ENCODE measurements at places on chromosomes 6 and 20.

- DNase-seq = no peak
These were observed 90.5 kb upstream of the TBX18 start for GRCh38 chr6:84854811-84855400.

DNA sequence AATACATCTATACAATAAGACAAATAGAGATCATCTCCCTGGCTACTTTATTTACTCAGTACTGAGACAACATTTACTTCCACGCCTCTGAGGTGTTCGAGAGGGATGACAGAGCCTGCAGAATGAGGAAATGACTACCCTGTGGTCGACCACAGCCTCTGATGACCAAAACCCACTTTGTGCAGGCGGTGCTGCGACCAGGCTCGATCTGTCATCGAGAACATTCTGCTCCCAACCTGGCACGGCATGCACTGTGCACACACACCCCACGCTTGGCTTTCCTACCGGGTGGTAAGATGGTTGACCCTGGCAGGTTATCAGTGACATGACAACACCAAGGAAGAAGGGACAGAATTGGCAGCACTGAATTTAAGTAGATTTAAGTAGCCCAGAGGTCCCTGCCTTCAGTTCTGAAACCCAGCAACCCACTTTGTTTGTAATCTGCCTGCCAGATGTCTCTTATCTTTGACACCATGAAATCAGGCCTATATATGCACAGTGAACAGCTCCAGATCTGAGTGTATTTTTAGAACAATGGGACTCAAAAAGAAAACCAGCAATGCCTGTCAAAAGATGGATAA is 42.6 kb downstream of the TTI1 start:
- peak; percentile 75 for DNase-seq

GRCh38 chr20:57834306-57835073 is 124.7 kb upstream of the PMEPA1 start:
- no peak for DNase-seq

DNA sequence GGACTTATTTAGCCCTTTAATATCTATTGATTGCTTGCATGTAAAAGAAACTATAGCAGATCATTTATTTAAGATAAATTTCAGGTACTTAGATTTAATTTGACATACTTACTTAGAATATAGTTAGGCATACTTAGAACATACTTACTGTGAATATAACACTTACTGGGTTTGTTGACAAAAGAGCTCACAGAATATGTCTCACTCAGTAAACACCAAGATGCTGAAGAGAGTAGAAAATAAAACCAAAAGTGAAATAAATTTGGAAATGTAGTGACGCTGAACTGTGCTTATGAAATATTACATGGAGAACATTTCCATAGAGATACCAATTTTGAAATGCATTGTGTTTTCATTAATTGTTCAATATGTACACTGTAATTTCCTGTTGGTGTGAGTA is 615.4 kb upstream of the MAN1A1 start:
- no peak for DNase-seq

GRCh38 chr20:46965477-46965876 is 70.8 kb downstream of the EYA2 start:
- DNase-seq = no peak

- DNase-seq = no peak
These were observed 27.6 kb downstream of the NCOA5 start for GRCh38 chr20:46062151-46062550.

- no peak for DNase-seq
These were observed 63.4 kb upstream of the PMEPA1 start for GRCh38 chr20:57773059-57773815.

DNA sequence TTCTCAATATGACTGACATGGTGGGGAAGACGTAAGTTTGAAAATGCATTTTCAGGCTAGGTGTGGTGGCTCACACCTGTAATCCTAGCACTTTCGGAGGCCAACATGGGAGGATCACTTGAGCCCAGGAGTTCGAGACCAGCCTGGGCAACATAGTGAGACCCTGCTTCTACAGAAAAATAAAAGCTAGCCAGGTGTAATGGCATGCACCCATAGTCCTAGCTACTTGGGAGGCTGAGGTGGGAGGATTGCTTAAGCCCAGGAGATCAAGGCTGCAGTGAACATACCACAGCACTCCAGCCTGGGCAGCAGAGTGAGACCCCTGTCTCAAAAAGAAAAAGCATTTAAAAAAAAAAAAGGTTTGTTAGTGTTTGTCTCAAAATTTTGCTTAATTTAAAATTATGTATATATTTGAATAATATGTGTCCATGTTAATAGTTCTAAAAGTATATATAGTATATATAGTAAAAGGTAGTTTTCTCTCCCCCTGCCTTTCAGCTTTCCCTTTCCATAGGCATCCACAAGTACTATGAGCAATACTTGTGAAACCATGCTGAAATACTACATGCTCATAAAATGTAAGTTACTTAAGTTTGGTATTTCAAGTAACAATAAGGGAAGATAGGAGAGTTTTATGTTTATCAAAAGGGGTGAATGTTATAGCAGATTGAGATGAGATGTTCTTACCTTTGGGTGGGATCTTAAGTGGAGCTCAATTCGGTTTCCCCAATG is 15.1 kb downstream of the PTPRA start:
- DNase-seq = no peak

GRCh38 chr6:149228311-149228955 is 89.1 kb upstream of the TAB2 start:
- no peak for DNase-seq

DNA sequence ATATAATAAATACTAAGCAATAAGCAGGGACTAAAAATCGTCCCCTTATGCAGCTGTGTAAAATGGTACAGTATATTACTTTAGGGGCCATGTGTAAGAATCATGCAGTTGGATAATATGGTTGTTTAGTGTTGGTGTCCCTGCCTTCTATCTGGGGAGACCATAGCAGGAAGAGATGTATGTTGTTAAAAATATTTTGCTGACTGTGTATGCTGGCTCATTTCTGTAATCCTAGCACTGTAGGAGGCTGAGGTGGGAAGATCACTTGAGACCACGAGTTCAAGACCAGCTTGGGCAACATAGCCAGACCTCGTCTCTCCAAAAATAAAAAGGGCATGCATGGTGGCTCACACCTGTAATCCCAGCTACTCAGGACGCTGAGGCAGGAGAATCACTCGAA is 5.6 kb downstream of the PANK2 start:
- DNase-seq = no peak

DNA sequence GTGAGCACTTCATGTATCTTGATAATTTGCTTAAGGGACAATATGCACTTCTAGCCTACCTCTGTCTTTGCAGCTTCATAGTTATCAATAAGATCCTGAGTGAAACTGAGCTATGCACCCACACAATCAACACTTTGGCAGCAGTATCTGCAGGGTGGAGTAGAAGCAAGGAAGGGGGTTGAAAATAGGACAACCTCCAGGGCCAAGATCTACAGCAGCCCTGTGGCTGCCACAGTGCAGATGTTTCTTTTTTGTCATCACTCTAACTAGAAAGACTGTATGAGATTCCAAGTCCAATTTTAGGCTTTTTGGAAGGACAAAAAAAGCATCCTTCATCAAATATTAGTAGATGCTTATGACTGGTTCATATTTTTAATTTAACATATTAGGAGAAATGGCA is 336.1 kb upstream of the CITED2 start:
- DNase-seq = no peak

DNA sequence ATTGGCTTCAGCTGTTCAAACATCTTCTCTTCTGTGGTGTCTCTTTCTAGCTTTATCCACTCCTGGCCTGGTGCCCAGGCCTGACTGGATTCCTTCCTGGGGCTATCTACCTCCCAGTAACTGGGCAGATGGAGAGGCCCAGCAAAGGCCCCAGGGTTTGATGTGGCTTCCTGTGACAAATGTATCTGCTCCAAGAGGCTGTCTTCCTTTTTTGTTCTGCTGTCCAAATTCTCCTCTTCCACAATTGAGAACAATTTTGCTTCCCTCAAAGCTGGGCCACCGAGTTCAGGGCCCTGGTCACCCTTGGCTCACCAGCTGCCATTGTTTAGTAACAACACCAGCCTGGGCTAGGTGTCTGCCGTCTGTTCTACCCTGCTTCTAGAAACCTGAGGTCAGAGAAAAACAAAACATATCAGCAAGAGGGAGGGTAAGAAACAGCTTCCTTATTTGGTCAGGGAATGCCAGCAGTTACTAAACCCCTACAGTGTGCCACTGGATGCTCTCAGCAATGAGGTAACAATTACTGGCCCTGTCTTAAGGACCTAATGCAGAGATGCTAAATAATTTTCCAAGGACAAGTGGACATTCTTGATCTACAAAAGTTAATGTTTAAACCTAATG is 3.9 kb downstream of the ZFP57 start:
- no peak for DNase-seq

DNA sequence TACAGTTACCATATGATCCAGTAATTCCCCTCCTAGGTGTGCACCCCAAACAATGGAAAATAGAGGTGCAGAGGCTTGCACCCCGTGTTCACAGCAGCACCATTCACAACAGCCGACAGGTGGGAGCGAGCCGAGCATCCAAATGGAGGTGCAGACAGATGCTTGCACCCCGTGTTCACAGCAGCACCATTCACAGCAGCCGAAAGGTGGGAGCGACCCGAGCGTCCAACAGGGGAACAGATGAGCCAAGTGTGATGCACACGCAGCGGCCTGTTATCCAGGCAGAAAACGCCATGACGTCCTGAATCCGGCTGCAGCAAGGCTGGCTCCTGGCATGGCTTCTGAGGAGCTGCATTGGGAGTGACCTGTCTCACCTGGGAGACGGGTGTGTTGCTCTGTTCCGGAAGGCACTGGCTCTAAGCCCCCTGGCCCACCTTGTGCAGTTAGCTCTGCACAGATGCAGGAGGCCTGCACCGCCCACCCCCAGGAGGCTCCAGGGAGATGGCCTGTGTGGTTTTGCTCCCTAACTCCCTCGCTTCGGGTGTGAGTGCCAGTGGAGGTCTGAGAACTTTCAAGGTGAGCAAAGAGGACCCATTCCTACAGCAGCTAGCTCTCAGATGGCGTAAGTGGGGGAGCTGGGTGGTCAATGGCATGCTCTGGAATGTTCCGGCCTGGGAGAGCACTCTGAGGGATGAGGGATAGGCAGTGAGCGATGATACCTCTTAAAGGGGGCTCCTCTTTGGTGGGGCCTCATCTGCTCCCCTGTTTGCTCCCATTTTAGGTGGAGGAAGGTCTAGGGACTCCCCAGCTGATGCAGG is 47.8 kb upstream of the FRMD1 start:
- no peak for DNase-seq

GRCh38 chr6:38248500-38249234 is 391.1 kb downstream of the BTBD9 start:
- DNase-seq = no peak

GRCh38 chr20:35207950-35208611 is 18.4 kb upstream of the MMP24 start:
- peak; percentile 73 for DNase-seq

DNA sequence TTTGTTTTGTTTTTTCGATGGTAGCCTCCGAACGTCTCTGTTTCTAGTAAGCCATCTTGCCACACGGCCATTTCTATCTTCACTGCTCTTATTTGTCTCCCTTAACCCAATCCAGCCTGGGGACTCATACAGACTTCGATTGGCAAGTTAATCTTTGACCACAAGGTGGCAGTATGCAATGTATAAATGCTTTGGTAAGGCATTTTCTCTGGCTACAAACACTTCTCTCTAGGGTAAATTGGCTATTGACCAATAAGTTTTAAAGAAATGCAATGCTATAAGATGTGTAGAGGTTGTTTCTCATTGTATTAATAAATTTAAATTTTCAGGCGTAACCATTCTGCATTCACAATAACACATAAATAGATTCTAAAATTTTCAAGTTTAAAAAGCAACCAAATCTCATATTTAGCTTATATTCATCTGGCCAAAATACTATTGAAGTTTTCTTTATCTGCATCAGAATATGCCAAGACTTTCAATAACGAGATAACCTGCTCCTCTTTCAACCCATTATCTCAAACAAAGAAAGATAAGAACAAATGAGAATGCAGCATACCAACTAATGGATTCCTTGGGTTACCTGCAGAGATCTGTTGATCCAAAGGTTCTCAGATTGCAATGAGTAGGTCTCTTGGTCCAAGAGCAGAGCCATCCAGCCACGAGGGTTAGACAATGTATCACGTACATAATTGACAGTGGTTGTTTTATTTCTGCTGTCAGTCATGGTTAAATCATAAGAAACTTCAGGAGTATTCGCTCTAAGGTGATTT is 231.9 kb downstream of the PKHD1 start:
- no peak for DNase-seq

- no peak for DNase-seq
These were observed 570.0 kb downstream of the TBC1D32 start for GRCh38 chr6:120764312-120764711.

GRCh38 chr20:12371990-12372389 is 454.3 kb downstream of the BTBD3 start:
- no peak for DNase-seq

DNA sequence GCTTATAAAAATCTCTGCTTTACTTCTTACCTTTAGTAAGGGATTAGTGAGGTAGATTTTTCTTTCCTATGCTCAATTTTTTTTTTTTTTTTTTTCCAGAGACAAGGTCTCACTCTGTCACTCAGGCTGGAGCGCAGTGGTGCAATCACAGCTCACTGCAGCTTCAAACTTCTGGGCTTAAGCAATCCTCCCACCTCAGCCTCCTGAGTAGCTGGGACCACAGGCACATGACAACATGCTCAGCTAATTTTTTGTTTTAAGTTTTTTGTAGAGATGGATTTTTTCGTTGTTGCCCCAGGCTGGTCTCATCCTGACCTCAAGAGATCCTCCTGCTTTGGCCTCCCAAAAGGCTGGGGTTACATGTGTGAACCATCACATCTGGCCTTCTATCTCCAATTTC is 58.9 kb upstream of the RREB1 start:
- DNase-seq = no peak

- no peak for DNase-seq
These were observed 268.3 kb upstream of the TAB2 start for GRCh38 chr6:149049230-149049629.

DNA sequence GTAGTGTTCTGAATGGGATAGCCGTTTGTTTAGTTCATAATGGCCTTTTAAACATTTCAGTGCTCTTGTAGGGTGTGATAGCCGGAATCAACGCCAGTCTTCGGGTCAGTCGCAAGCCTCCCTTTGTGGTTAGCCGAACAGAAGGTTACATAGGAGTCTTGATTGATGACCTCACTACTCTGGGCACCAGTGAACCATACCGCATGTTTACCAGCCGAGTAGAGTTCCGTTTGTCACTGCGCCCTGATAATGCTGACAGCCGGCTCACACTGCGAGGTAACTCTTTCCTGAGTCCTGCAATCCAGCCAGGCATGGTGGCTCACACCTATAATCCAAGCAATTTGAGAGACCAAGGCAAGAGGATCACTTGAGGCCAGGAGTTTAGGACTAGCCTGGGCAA is 20.4 kb downstream of the MTO1 start:
- no peak for DNase-seq

GRCh38 chr20:38168791-38169589 is 3.9 kb upstream of the TGM2 start:
- DNase-seq = peak; percentile 63

All from Right ventricle myocardium superior (tissue), 1 donor.